ENCODE measurements at places on chromosomes 2 and 18.

DNA sequence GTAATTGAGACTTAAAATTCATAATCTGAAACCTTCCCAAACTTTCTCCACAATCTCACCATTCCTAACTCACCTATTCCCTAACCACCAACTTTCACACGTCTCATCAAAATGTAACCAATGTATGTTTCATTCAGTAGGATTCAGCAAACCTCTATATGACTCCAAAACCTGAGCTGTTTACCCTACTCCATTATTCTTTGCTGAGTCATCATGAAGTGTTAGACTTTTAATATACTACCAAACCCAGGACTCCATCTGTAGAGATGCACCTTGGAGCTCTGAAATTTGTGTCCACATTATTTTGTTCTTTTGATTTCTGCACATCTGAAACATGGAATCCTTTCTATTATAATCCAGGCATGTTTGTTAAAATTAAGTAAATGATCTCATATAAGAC, 727.0 kb upstream of the PIK3C3 start:
- no peak for DNase-seq

DNA sequence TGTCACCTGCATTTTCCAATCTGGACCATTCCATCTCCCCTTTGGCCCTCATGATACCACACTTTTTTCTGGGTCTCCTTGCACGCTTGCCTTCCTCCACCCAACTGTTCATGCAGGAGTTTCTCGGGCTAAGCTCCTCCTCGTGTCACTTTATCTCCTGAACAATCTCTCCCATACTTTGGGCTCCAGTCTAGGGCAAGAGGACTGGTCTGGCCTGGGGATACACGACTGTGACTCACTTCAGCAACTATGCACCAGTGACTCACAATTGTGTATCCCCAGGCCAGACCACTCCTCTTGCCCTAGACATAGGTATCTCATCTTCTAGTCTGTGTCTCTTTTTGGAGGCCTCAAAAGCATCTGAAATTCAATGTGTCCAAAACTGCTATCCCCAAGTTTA, 149.4 kb upstream of the PTPRM start:
- no peak for DNase-seq

- no peak for DNase-seq
Measured at GRCh38 chr2:14540015-14540414, 92.5 kb upstream of the LRATD1 start.

DNA sequence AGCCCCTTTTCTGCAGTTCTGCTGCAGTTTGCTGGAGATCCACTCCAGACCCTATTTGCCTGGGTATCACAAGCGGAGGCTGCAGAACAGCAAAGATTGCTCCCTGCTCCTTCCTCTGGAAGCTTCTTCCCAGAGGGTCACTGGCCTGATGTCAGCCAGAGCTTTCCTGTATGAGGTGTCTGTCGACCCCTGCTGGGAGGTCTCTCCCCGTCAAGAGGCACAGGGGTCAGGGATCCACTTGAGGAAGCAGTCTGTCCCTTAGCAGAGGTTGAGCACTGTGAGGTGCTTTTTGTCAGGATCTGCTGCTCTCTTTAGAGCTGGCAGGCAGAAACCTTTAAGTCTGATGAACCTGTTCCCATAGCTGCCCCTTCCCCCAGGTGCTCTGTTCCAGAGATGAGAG, 42.0 kb upstream of the MYL1 start:
- DNase-seq: no peak

DNA sequence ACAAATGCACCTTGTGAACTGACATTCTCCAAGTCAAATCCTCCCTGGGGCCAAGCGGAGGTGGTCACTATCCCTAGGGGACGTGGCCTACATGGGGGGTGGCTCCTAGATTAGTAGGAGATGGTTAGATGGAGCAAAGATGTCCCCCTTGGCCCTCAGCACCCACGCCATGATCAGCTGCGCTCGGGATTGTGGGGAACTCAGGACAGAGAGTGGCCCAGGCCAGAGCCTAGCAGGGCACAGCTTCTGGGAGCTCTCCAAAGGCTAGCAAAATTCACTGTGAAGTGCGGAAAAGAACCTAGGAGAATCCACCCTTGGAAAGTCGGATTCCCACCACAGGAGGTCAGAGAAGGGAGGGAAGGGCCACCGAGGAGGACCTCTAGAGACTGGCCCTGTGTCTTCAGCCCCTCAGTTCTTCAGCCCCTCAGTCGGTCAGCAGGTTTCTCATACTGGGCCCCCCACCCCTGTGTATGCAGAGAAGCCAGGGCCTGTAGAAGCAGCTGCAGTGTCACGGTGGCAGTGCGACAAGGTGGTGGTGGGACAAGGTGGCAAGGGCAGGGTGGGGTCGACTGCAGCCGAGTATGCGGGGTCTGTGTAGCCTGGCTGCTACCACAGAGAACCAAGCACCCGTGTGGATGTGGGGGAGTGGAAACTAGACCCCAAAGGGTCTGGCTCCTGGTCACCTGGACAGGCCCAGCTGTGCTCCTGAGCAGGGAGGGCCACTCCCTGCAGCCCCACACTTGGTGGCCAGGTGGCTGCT, 18.4 kb downstream of the GPR55 start:
- no peak for DNase-seq

DNA sequence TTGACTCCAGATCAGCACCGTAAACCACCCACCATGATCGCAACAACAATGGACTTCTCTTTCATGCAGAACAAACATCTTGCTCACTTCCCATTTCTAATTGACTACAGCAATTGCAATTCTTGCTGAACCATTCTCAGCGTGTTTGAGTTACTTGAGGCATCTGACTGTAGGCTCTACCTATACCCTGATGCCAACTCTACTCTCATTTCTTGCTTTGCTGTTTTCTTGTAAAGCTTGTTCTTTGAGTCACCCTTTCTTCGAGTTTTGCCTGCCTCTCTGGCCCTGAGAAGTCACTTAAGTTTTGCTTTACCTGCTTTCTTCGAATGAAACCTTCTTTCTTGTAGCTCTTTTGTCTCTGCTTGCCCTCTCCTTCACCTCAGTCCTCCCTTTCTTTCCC, 160.5 kb upstream of the RND3 start:
- DNase-seq: no peak

GRCh38 chr2:157223624-157224205, 33.8 kb upstream of the GALNT5 start:
- DNase-seq: no peak

- no peak for DNase-seq
Measured at GRCh38 chr2:65564299-65564698, 131.9 kb upstream of the SPRED2 start.

DNA sequence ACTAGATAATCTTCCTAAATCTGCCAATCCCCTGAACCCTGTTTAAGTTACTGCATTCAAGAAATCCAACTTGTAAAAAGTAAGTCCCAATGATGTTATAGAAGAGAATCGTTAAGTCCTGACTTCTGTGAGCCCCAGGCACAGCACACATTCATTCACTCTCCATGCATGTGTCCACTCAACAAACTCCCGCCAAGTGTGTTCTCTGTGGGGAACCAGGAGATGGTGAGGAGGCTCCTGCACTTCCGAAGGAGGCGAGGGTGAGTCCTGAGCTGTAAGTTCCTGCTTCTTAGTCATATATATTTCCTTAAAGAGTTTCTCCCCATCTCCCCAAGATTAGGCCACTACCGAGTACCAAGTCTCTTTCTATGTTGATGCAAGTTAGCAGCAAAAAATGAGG, 635.0 kb upstream of the ID2 start:
- no peak for DNase-seq

GRCh38 chr2:100895934-100896685, 76.2 kb downstream of the NPAS2 start:
- DNase-seq: no peak

DNA sequence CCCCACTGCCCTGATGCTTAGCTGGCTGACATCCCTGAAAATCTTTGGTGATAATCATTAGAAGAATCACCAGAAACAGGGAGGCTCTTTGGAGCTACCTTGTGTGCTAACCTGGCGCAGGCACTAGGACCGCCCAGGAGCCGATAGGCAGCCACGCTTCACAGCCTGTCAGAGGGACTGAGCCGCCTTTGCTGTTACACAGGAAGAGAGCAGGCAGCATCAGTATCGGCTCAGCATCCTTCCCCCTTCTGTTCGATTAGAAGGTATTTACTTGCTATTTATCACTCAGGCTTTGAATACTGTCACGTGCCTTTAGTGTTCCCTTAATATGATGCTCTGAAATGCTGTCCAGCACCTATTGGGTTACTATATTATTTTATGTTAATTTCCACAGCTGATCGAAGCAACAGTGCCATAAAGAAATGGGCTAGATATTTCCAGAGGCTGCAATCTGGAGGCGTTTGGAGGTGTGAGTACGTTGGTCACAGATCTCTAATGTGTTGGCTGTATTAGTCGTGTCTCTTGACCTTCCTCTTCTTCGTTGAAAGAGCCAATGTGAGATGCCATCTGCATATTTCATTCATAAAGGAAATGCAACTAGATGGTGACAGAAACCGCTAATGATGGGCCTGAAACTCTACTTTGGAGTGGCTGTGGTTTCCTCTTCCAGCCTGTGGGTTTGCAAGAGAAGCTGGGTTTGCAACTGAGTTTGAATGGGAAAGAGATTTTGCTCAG, 110.4 kb upstream of the RAB27B start:
- DNase-seq: no peak

DNA sequence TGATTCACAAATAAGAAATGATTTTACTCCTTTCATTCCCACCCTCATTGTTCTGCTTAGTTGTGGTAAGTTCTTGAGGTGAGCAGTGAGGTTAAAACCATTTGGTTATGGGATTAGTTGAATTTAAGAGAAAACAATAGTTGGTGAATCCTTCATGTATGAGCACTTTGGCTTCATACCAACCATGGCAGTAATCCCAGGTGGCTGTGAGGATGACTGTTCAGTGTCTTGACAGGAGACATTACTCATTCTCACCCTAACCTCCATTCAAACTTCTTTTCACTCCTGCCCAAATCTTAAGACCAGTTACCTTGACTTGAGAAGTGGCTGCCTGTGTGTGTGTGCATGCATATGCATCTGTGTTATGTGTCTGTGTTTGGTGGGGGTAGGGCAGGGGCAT, 143.1 kb downstream of the SETBP1 start:
- DNase-seq: no peak

DNA sequence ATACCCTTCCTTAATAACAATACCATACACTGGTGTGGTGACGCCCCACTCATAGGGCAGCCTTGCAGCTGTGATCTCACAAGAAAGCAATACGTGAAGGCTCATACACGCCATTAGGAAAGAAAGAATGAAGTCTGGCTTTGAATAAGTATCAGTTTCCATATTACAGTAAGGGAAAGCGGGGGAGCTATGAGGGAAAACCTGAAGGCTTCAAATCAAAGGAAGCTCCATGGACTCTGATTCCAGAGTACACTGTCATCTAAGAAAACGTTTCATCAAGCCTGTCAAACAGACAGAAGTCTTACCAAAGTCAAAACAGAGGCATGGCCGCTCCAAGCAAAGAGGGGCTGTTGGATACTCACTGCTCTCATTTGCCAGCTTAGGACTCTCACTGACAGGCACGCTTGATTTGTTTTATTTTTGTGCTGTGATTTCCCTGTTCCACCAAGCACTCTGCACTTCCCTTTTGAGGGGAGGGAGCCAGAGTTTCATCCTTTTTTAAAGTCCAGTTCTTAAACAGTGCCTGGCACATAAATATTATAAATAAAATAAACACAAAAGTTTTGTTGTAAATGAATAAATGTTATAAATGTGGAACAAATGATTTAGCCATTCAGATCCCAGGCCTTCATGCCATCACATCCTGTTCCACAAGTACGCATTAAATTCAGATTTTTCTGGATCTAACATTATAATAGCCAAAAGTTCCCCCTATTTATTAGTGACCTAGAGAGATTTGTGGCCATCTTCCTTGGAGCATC, 221.2 kb downstream of the PIEZO2 start:
- DNase-seq: no peak

- no peak for DNase-seq
Measured at GRCh38 chr2:217060951-217061547, 201.2 kb upstream of the TNP1 start.

GRCh38 chr2:237184192-237184918, 98.7 kb downstream of the COPS8 start:
- DNase-seq: no peak

- no peak for DNase-seq
Measured at GRCh38 chr2:111148225-111148873, 27.6 kb downstream of the BCL2L11 start.

GRCh38 chr2:165055082-165055851, 99.9 kb upstream of the SLC38A11 start:
- DNase-seq: peak; percentile 16

DNA sequence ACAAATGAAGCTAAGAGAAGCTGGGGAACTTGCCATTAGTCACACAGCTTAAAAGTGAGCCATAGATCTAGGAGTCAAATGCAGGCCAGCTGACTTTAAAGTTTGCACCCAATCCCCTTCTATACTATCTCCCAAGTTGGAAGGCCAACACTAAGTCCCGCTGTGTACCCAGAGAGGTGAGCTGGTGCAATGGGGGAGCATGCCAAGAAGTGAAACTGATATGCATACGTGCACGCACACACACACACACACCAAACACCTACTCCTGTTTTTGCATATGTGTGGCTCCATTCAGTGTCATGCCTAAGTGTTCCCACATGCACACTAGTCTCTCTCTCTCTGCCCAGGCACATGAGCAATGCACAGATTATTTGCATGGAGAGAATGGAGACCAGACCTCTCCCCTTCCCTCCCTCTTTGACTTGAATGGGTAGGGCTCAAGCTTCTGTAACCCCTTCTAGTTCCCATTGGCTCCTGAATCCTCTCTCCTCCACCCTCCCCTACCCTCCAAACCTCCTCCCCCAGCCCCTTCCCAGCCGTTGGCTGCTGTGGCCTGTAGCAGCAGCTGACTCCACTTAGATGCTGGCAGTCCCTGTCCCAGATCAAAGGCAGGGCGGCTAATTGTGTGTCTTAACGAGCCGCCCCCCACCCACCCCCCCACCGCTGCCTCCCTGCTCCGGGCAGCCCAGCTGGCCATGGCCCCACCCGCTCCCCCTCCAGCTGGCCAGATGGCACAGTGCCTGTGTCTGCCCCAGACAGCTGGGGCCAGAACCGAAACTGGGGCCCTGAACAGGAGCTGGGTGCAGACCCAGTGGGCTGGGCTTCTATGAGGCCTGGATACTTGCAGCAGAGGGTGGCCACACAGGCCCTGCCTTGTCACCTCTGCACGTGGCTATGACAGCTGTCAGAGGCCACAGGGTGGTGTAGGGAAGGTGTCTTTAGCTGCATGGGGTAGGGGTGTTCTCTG, 5.6 kb downstream of the WNT10A start:
- peak; percentile 48 for DNase-seq

DNA sequence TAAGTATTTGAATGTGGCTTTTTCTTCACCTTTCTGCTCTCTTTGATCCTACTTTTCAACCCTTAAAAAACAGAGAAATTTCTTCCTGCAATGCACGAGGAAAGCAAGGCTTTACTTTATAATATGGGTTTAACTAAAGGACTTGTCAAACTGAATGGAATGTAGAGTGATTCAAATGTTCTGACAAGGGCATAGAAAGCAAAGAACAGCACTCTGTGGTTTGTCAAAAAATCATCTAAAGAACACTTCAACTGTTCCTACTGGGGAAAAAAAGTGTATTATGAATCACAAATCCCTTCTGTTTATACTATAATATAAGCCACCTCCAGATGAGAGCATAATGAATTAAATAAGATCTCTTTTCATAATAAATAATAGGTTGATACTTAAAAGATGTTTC, 45.0 kb upstream of the RIT2 start:
- no peak for DNase-seq

Measured in NCI-H1105 (cell line).